ENCODE measurements at places on chromosomes 11 and 22.
A peak's percentile ranks its signal among the peaks of the same experiment; 100 is the strongest.

DNA sequence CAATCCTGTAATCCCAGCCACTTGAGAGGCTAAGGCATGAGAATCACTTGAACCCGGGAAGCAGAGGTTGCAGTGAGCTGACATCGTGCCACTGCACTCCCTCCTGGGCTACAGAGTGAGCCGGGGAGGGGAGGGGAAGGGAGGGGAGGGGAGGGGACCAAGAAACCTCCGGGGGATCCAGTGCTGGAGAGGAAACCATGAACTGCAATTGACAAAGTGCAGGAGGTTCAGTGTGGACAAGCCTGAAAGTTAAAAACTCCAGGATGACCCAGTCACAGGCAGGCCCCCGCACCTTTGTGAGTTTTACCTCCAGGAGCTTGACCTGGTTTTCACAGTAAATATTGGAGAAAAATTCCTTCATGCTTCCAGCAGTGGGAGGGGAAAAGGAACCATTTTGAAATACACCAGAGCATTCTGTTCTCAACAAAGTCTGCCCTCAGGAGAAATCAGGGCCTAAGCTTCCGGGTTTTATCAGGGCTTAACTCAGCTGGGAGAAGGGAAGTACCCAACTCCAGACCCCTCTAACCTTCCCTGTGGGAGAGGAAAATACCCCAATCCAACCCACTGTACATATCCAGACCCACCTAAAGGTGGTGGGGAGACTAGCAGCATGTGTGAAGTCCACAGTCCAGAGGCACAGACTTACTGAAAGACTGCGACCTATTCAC is 15.5 kb upstream of the ZFTA start:
- DNase-seq, result no peak

GRCh38 chr11:57196596-57196995 is 14.8 kb downstream of the LRRC55 start:
- DNase-seq, result no peak

- DNase-seq, result no peak
Measured at GRCh38 chr11:117752721-117753237, 44.2 kb downstream of the DSCAML1 start.

GRCh38 chr11:44681698-44682097 is 45.1 kb upstream of the TSPAN18 start:
- no peak for DNase-seq

GRCh38 chr22:26835023-26835422 is 177.6 kb downstream of the MIAT start:
- no peak for DNase-seq

GRCh38 chr22:24066260-24066659 is 55.2 kb downstream of the CABIN1 start:
- DNase-seq, result no peak

- DNase-seq, result no peak
Measured at GRCh38 chr11:66856496-66857233, at the start of gene LRFN4. LRFN4 (plus strand) TSS chr11:66857064; CDS start chr11:66857745, 681 bp downstream.

DNA sequence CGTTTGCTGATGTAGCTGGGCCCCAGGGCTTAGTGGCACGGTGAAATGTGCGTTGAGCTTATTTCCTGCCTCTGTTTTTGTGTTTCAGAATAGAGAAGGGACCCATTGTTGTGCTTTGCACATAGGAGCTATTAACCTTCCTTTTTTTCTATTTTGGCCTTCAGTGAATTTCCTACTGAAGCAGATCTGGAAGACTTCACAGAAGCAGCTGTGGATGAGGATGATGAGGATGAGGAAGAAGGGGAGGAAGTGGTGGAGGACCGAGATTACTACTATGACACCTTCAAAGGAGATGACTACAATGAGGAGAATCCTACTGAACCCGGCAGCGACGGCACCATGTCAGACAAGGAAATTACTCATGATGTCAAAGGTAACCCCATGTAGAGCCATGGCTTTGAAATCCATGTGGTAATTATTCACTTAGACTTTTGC is 37.4 kb upstream of the ST14 start:
- no peak for DNase-seq

DNA sequence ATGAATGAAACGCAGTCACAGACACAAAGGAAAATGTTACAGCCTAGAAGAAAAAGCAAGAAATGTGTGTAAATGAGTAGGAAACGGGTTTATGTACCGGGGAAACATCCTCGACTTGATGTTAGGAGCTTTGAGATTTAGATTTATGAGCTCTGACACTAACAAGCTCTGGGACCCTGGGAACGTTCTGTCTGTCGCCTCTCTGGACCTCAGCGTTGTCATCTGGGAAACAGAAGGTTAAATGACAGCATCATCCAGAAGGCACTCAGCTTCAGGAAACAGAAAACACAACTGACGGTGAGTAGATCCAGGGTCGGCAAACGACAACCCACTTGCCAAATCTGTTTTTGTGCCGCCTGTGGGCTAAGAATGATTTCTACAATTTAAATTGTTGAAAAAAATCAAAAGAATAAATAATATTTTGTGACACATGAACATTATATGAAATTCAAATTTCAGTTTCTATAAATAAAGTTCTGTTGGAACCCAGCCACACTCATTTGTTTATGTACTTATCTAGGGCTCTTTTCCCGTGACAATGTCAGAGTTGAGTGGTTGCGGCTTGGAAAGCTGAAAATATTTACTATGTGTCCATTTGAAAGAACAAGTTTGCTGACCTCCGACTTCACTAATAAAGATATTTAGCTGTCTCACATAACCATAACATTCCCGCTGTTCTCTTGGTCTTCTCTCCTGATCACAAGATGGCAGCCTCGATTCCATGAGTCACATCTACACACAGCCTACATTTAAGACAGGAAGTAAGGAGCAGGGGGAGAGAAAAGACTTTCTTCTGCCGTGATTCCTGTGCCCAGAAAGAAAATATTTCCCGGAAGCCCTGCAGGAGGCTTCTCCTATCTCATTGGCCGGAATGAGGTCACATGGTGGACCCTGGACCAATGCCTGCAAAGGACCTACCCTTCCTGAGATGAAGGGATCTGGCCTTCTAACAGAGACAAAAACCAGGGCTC is 47.1 kb upstream of the SYT13 start:
- no peak for DNase-seq

GRCh38 chr11:16788141-16789062 is 50.0 kb downstream of the C11orf58 start:
- DNase-seq, result peak; percentile 27

- DNase-seq, result no peak
Measured at GRCh38 chr11:95922536-95923438, 1.1 kb downstream of the MTMR2 start.

- DNase-seq, result no peak
Measured at GRCh38 chr11:93908689-93909088, 58.3 kb upstream of the VSTM5 start.

- no peak for DNase-seq
Measured at GRCh38 chr11:89498845-89499448, 7.8 kb upstream of the NOX4 start.

- peak; percentile 60 for DNase-seq
Measured at GRCh38 chr11:47373876-47374719, 4.2 kb downstream of the SPI1 start.

- peak; percentile 19 for DNase-seq
Measured at GRCh38 chr22:44493206-44493605, 4.8 kb downstream of the RTL6 start.

GRCh38 chr11:76610871-76611475 is 59.6 kb downstream of the LRRC32 start:
- DNase-seq, result no peak

DNA sequence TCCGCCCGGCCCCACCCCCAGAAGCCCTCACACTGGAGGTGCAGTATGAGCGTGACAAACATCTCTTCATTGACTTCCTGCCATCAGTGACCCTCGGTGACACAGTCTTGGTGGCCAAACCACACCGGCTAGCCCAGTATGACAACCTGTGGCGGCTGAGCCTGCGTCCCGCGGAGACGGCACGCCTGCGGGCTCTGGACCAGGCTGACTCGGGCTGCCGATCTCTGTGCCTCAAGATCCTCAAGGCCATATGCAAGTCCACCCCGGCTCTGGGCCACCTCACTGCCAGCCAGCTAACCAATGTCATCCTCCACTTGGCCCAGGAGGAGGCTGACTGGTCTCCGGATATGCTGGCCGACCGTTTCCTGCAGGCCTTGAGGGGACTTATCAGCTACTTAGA is 6.6 kb upstream of the ATF4 start:
- no peak for DNase-seq

DNA sequence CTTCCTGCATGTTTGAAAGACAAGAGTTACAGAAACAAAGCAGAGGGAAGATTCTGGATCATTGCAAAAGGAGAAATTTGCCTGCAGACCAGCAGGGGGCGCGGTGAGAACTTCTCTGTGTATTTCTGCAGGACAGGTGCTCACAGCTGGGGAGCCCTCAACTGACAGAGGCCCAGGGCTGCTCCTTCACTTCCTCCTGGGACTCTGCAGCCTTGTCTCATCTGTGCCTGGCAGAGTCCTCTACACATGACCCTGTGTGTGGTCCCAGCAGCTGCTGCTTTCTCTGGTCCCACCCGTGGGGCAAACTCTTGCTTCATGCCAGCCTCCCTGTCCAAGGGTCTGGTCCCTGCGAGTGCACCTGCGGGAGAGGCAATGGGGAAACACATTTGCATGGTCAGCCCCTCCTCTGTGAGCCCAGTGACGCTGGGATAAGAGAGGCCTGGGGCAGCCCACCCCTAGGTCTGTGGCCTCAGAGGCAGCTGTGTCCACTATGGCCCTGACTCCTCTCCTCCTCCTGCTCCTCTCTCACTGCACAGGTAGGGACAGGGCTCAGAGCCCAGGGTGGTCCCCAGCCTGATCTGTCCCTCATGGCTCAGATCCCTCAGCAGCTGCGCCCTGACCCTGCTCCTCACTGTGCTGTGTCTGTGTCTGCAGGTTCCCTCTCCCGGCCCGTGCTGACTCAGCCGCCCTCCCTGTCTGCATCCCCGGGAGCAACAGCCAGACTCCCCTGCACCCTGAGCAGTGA is 43.2 kb upstream of the VPREB1 start:
- peak; percentile 5 for DNase-seq

GRCh38 chr22:43796567-43796966 is 15.5 kb downstream of the EFCAB6 start:
- no peak for DNase-seq

GRCh38 chr11:105612771-105613170 is 2.9 kb downstream of the GRIA4 start:
- no peak for DNase-seq

DNA sequence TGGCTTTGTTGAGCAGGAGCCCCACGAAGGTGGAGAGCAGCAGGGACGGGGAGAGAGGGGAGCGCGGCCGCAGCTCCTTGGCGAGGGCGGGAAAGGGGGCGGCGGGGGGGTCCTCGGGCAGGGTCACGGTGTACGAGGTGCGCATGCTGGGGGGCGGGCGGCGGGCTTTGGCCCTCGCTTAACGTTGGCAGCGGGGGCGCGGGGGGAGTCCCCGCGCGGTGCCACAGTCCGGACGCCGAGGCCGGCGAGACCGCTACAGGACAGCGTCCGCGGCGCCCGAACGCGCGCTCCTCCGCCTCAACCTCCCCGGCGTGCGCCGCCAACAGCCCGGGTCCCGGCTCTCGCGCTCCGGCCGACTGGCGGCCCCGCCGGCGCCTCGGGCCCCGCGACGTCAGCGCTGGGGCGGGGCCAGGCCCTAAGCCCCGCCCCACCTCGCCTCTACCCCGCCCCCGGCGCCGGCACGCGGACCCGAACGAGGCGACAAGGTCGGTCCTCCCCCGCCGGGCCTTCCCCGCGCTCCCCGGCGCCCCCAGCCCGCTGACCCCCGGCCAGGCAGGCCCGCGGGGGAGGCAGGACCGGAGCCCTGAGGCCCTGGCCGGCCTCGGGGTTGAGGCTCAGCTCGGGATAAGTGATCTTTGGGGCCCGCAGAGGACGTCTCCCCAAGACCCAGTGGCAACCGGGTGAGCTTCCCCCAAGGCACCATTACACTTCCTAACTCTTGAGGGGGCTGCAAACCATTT is 17.5 kb downstream of the USP2 start:
- DNase-seq, result peak; percentile 19

- DNase-seq, result no peak
Measured at GRCh38 chr11:69447786-69448185, 33.7 kb upstream of the LINC01488 start.

- no peak for DNase-seq
Measured at GRCh38 chr11:75873417-75874221, 58.6 kb downstream of the UVRAG start.

- DNase-seq, result no peak
Measured at GRCh38 chr11:87957961-87958360, 217.3 kb downstream of the RAB38 start.

DNA sequence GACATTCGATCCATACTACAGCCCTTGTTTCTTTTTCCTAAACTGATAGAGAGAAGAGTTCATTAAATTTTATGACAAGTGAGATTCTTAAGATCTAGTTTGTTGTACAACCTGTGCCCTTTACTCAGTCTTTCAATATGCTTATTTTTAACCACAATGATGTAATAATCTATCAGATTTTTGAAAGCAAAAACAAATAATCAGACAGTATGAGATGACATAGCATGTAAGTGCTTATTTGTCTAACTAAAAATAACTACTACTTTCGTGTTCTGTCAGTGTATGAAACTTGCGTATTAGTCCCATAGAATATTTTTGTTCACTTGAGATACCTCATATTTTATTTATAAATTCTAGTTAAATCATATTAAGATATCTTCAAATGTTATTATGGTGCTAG is 33.2 kb downstream of the RAB39A start:
- no peak for DNase-seq

- no peak for DNase-seq
Measured at GRCh38 chr11:13040969-13041561, 31.9 kb downstream of the RASSF10 start.

- DNase-seq, result no peak
Measured at GRCh38 chr22:37431366-37431765, 4.1 kb upstream of the ELFN2 start.

DNA sequence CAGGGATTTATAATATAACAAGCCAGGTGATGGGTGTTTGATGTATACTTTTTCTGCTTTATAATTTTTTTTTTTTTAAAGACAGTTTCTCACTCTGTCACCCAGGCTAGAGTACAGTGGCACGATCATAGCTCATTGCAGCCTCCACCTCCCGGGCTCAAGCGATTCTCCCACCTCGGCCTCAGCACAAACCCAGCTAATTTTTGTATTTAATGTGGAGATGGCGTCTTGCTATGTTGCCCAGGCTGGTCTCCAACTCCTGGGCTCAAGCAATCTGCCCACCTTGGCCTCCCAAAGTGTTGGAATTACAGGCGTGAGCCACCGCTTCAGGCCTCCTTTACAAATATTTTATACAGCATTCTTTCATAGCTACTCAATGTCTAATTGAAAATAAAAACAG is 48.6 kb downstream of the MORC2 start:
- DNase-seq, result no peak

GRCh38 chr11:83364500-83365045 is 78.4 kb upstream of the CCDC90B start:
- DNase-seq, result no peak

DNA sequence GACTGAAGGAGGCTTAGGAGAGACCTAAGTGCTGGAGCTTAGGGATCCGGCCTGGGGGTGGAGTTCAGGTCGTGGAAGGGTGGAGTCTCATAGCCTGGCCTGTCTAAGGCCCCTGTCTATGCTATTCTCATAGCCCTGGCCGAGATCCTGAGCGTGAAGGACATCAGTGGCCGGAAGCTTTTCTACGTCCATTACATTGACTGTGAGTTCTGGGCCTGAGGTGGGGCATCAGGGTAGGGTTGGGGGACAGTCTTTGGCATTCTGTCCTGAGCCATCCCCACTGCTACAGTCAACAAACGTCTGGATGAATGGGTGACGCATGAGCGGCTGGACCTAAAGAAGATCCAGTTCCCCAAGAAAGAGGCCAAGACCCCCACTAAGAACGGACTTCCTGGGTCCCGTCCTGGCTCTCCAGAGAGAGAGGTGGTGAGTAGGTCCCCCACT is 603 bp downstream of the KAT5 start:
- no peak for DNase-seq

Measured in stimulated activated CD8-positive, alpha-beta memory T cell treated with anti-CD3 and anti-CD28 coated beads, Interleukin-7, amount 100 ng/mL, for 1 hour (primary cell).